Stimulated activated CD4-positive, alpha-beta T cell treated with anti-CD3 and anti-CD28 coated beads, Interleukin-1b, Interleukin-23, amount 100 ng/mL, for 1 hour (primary cell): ENCODE measurements at places on chromosomes 5 and 9.

DNA sequence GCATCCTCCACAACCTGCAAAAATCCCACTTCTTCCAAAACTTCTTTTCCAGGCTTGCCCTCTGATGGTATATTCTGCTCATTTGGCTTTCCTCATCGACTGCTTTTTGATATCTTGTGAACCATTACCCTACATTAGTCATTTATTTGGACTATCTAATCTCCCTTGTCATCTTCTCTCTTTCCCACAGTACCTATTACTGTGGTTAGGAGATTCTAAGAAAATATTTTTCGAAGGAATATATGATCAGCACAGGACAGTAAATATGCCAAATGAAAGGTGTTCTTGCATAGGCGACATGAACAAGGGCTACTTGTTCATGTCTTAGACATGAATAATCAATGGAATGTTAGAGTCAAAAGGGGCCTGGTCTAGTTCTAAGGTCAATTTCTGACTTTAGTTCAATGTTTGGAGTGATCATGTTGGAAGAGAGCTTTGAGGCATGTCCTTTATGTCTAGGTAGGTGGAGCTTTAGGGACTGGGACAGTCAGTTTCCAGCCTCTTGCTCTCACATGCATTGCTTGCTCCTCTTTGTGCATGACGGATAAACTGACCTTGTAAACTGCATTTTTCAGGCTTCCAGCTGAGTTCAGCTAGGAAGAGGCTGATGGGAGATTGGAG, 243.4 kb upstream of the RPS23 start:
- no peak for DNase-seq

- no peak for DNase-seq
Measured at GRCh38 chr5:83856881-83857280, 136.2 kb upstream of the HAPLN1 start.

DNA sequence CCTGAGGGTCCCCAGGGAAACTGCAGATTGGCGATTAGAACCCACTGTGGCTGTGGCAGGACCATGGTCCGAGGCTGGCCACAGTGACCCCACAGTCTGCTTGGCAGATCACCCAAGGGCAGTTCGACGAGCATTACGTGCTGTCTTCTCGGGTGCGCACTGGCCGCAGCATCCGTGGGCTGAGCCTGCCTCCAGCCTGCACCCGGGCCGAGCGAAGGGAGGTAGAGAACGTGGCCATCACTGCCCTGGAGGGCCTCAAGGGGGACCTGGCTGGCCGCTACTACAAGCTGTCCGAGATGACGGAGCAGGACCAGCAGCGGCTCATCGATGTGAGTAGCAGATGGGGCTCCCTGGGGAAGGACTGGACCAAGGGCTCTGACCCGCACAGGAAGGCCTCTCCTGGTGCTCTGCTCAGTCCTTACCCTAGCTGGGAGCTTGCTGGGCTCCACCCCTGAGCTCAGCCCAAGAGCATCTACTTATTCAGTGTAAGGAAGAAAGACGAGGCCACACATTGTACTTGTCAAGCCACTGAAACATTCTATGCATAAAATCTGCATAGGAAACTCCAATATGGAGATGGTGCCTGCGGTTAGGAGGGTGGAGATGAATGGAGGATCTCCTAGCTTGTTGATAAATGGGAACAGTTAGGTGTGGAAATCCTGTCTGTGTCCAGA, 21.9 kb downstream of the CKMT2 start:
- DNase-seq, result no peak

DNA sequence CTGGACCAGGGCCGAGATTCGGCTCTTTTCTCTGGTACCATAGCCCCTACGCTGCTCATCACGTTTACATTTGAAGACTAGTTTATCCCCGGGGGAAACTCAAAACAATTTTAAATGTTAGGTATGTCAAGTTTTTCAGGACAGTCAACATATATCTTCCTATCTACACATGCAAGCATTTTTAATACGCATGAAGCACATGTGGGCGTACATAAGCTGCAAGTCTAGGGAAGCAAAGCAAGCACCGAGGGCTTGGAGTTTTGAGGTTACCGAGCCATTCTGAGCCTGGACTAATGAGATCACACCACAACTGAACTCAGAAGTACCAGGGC, 154.4 kb downstream of the AUH start:
- DNase-seq, result no peak

- no peak for DNase-seq
Measured at GRCh38 chr9:128033609-128034008, 33.5 kb downstream of the NAIF1 start.

- no peak for DNase-seq
Measured at GRCh38 chr5:142959683-142960657, 189.8 kb downstream of the ARHGAP26 start.

GRCh38 chr5:39555788-39556187, 131.0 kb upstream of the DAB2 start:
- DNase-seq, result no peak

- DNase-seq, result no peak
Measured at GRCh38 chr5:114450437-114450836, 88.6 kb downstream of the KCNN2 start.

DNA sequence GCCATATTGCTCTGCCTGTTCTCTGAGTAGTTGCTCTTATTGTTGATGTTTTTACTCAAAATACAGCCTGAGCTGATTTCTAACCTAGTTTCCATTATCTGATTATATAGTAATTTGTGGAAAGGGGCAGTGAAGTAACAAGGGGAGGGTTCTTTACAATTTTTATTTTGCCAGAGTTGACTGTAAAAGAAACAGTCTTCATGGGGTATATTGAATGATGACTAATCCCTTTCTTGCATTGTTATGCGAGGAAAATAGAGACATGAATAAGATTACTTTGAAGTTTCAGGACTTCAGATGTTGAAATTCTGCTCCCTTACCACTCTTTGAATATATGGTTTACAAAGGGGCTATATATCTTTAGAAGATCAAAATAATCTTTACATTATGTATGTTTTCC, 9.1 kb upstream of the LRRC70 start:
- DNase-seq, result no peak

GRCh38 chr9:134773842-134774241, 106.8 kb upstream of the FCN2 start:
- no peak for DNase-seq

DNA sequence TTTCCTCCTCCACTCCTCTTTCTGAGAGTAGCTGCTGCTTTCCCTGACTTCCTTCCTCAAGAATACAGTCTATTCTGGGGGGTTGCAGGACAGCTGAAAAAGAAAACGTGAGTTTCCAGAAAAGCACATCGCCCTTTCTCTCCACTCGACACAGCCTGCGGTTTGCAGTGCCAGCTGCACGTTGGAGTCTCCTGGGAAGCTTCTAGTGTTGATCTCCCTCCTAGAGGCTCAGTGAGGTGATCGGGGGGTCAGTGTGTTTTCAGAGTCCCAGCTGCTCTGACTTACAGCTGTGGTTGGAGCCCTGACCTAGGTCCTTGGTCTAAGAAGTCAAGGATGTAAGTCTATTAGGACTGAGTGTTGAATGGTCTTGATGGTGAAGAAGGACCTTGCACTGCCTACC, 25.0 kb upstream of the SUSD3 start:
- DNase-seq, result no peak

DNA sequence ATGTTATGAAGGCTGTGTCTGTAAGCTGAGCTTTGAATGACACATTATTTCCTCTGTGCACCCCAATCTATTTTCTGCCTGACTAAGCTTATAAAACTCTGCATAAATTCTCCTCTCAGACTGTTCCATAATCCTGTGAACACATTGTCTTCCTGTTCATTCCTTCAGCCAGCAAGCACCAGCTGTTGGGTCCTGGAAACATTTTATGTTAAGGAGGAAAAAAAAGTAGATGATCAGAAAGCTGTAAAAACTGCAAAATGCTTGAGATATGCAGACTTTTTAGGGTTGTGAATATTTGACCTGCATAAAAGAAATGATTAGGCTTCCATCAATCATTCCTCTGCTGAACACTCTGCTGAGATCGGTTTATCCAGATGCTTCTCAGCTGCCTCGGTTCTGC, 1246.0 kb upstream of the DMAC1 start:
- no peak for DNase-seq

- DNase-seq, result no peak
Measured at GRCh38 chr5:106759581-106759980, 911.2 kb downstream of the EFNA5 start.

DNA sequence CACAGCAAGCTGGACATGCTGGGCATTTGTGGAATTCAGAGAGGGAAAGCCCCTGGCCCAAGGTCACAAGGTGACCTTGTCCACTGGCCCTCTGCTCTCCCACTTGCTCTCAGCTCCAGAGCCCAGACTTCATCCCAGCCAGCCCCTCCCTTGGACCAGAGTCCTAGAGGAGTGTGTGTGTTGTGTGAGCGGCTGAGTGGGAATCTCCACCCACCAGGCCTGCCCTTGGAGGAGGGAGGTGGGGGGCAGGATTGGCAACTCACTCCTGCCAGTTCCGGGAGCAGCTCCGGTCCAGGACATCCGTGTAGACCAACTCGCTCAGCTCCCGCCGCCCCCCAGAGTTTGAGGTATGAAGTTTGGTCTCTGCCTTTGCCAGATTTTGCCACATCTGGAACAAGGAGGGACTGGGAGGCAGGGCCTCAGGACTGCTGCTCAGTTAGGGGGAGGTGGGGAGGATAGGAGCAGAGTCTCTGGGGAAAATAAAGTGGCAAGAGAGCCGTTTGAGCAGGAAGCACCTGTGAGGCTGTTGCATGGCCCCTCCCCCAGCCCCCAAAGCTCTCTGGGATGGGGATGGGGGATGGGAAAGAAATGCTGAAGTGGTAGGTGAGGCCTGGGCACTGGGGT, 1.4 kb downstream of the MZB1 start:
- no peak for DNase-seq

DNA sequence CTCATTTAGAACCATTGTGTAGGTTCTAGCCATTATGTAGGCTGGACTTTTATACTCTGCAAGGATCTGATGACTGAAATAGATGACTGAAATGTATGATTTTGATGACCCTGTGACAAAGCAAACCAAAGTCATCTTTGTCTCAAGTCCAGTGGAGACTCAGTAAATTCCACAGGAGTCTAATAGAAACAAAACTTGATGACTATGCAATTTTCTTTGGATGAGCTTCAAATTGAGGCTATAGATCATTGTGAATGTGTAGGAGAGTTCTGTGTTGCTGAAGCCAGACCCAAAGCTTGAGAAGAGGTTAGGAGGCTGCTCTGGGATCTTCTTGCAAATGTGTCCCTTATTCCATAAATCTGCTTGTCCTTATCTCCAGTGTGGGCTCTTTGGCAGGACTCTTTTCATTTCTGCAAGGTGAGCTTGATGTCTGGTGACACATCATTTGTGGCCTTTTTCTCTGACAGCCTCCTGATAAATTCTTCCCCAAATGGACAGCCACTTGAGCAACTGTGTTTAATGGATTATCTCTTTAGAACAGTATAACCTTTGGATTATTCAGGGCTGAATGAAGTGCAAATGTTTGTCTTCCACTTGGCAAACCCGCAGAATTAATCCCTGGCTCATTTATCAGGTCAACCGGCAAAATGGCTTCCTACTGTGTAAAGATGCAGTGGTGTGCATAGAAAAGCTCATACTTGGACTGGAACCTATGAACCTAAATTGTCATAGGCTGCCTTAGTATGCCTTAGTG, 235.1 kb upstream of the ANKH start:
- no peak for DNase-seq

DNA sequence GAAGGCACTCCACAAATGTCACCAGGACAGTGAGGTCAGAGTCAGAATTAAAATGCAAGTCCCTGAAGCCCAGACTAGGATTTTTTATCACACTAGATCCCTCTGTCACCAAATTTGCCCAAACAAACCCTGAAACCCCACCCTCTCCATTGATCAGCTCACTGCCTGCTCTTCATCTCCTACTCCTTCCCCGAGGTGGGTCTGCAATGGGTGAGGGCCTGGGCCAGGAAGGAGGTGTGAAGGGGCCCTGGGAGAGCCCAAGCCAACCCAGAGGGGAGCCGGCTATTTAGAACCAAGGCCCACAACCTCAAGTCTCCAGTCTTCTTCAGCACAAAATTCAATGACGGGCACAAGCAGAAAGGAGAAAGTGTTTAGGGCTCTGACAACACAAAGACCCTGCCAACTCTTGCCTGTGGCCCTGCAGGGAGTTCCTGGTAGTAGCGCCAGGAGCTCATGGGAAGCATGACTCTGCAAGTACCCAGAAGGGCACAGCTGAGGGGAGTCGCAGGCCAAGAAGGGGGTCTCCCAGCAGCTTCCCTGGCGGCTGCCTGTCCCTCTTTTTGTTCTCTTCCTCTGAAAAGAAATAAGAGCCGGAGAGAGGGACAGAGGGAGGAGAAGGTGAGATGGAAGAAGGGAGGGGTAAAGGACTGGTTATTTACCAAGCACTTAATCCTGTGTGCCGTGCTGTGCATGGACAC, 5.5 kb downstream of the FOXI1 start:
- DNase-seq, result no peak

- DNase-seq, result no peak
Measured at GRCh38 chr5:132629230-132629944, 28.6 kb upstream of the IL13 start.

DNA sequence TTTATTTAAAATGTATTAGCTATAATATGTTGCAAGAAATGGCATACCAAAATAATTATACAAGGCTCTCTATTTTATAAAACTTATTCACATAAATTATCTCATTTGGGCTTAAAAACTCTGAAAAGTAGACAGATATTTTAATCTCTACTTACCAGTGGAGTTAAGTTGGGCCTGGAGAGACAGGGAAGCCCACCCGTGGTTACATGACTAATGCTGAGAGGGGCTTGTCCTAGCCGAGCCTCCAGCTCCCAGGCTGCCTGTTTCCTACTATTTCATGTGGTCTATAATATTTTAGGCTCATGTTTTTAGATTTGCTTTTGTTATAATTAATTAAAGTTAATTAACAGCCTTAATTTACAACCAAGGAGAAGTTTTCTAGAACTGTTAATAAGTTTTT, 20.9 kb upstream of the ASPN start:
- no peak for DNase-seq

GRCh38 chr5:148873690-148874485, 47.5 kb downstream of the ADRB2 start:
- no peak for DNase-seq

- no peak for DNase-seq
Measured at GRCh38 chr9:117415358-117415914, 579 bp upstream of the ASTN2 start.

DNA sequence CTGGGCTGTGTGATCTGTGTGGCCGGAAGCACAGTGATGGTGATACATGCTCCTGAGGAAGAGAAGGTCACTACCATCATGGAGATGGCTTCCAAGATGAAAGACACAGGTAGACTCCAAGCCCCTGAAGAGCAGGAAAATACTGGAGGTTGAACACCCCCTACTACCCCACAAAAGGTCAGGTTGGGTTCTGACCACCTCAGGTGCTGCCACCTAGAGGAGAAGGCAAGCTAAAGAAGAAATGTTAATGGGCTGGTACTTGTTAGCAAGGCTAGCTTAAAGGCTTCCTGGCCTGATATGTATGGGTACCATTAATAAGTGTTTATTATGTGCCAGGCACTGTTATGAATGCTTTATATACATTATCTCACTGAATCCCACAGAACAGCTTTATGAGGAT, 11.7 kb downstream of the NIPAL4 start:
- DNase-seq, result no peak

GRCh38 chr5:169190849-169191248, 110.1 kb downstream of the SLIT3 start:
- DNase-seq, result no peak
